ENCODE measurements at places on chromosomes 2 and 18. TPM values are rescaled to one million over a fixed set of nuclear protein-coding genes. Genes with fewer than 3 reads are reported as not detected.

Gene SLC4A5
- 71.6 TPM for total RNA-seq

Gene COPS7B
- 30.9 TPM for total RNA-seq

Gene TEKT4
- not detected for total RNA-seq

Gene ANKRD53
- 1.5 TPM for total RNA-seq

Gene MGAT5
- 51.7 TPM for total RNA-seq

Gene RAPGEF4
- total RNA-seq = 8.0 TPM

Gene AQP4
- total RNA-seq = 18.9 TPM

Gene IL1R2
- total RNA-seq = 3.3 TPM

Gene ATP6V1C2
- not detected for total RNA-seq

Gene IL1RL1
- total RNA-seq = 4.8 TPM
